ENCODE measurements at places on chromosomes 3 and 15.

GRCh38 chr3:177603148-177603603 lies 405.9 kb upstream of the TBL1XR1 start:
- no peak for DNase-seq

GRCh38 chr3:151837057-151837456 lies 23.1 kb downstream of the AADAC start:
- DNase-seq, result no peak

DNA sequence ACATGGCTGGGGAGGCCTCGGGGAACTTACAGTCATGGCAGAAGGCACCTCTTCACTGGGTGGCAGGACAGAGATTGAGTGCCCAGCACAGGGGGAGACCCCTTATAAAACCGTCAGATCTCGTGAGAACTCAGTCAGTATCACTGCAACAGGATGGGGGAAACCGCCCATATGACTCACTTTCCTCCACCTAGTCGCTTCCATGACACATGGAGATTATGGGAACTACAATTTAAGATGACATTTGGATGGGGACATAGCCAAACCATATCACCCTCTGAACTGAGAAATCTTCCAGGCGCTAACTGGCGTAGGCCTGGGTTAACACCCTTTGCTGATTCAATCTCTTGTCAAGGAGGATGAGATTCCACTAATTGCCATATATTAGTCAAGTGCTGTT lies 392.3 kb downstream of the FEZF2 start:
- DNase-seq, result no peak

DNA sequence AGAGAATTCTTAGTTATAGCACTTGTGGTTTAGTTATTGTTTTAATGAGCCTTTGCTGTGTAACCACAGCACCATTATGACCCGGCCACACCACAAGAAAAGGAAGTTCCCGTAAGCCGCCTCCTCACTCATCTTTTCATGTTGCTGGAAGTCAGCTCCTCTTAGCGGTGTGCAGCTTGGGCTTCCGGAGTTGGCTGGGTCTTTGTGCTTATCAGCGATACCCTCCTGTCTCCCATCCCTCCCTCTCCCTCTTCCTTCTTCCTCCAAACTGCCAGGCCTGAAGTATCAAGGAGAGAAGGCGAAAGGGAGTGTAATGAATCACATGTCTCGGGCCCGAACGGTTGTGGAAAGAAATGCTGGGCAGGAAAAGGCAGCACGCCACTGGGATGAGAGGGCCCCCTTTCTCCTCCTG lies 353.5 kb downstream of the MCTP2 start:
- peak; percentile 77 for DNase-seq

GRCh38 chr15:85129881-85130280 lies 148.2 kb downstream of the PDE8A start:
- DNase-seq, result no peak

- DNase-seq, result no peak
Observed at GRCh38 chr3:157581371-157581770, 78.2 kb upstream of the VEPH1 start.

DNA sequence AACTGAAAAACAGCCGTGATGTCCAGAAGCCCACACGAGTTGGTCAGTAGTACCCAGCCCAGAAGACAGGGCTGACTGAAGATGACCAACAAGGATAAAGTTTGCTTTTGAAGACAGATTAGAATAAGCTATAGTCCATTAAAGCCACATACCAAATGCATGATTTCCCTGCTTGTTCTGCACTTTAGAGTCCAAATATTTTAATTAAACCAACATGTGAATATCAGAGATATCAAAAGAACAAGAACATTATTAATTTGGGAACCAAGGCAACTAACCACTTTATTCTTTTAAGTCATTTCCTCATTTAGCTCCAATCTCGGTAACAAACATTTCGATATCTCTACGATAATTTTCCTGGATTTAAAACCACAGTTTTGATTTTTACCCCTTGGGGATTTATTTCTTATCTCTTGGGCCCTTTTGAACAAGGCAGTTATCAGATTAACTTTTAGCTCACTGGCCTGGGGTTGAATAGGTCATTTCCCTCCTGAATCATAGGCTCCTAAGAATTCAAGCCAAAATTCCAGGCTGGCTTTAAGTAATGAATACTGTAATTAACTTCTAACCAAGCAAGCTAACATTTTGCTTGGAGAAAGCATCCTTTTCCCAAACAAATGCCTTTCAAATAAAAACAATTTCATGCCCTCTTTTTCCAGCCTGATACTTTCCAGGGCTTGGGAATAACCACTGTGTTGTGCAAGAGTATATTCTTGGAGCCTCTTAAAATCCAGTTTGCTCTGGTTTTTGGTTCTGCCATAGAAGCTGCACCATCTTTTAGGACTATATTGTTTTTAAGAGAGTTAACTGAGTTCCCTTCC lies 102.9 kb upstream of the NR2E3 start:
- DNase-seq, result no peak

- no peak for DNase-seq
Observed at GRCh38 chr15:91787198-91787597, 66.3 kb upstream of the SLCO3A1 start.

DNA sequence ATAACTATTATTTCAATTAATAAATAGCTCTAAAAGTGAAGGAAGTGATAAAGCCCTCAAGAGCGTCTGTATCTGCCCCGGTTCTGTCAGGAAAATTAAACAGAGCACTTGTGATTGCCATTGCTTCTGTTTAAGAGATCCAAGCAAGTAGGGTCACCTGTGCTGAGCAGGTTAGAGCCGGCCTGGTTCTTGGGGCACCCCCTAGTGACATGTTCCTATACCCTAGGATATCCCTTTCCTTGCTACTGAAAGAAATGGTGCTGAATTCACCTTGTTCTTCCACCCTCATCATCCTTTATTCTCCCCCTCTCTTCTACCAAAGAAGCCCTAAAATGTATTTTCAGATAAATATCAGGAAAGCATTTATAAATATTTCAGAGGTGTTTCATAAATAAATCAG lies 323.5 kb downstream of the RORA start:
- DNase-seq, result peak; percentile 26

GRCh38 chr3:3447641-3448040 lies 268.1 kb upstream of the CRBN start:
- DNase-seq, result no peak

- DNase-seq, result no peak
Observed at GRCh38 chr3:4752201-4753072, 226.8 kb upstream of the BHLHE40 start.

- DNase-seq, result no peak
Observed at GRCh38 chr3:187361835-187362234, 6.3 kb upstream of the RTP4 start.

DNA sequence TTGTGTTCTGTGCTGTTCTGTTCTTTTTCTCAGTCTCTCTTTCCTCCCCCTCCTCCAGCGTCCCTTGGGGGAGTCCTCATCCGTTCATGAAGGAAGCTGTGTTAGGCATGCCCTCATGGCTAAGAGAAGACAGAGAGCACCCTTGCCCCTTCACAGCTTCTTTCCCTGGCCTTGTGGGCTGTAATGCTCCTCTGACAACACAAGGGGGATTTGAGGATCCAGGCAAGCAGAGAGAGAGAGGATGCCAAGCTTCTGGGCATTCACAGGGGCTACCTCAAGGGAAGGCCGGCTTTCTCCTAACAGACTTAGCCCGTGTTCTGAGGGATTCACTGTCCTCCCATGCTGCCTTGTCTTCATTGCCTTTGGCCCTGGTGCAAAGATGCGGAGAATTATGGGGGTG lies 389.5 kb downstream of the LRTM1 start:
- no peak for DNase-seq

- DNase-seq, result no peak
Observed at GRCh38 chr3:194572143-194572789, 61.0 kb downstream of the TMEM44 start.

- DNase-seq, result no peak
Observed at GRCh38 chr3:139561255-139561817, 21.8 kb upstream of the RBP1 start.

DNA sequence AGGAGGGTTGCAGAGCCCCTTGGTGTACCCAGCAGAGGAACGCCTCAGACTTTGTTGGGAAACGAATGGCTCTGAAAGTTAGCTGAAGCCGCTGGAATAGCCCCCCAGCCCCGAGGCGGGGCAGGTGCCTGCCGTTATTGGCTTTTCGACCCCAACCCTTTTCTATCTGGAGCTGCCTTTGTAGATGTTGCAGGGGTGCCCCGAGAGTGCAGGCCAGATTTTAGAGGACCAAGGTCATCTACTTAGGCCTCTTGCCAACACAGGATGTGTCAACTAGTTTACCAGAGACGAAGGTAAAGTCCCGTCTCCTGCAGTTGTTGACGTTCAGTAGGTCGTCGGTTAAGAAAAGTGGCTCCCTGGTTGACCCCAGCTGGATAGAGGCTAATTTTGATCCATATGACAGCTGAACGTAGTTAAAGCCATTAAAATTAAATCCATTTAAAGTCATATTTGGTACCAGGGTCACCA lies 579 bp upstream of the UBE3A start:
- peak; percentile 31 for DNase-seq

- no peak for DNase-seq
Observed at GRCh38 chr3:149527531-149528339, 53.2 kb downstream of the TM4SF4 start.
